Posterior vena cava (tissue), 2 donors: ENCODE measurements at places on chromosomes 7 and 10. TPM values are rescaled to one million over a fixed set of nuclear protein-coding genes. Genes with fewer than 3 reads are reported as not detected.

The OPN1SW gene
- not detected for total RNA-seq

DNA sequence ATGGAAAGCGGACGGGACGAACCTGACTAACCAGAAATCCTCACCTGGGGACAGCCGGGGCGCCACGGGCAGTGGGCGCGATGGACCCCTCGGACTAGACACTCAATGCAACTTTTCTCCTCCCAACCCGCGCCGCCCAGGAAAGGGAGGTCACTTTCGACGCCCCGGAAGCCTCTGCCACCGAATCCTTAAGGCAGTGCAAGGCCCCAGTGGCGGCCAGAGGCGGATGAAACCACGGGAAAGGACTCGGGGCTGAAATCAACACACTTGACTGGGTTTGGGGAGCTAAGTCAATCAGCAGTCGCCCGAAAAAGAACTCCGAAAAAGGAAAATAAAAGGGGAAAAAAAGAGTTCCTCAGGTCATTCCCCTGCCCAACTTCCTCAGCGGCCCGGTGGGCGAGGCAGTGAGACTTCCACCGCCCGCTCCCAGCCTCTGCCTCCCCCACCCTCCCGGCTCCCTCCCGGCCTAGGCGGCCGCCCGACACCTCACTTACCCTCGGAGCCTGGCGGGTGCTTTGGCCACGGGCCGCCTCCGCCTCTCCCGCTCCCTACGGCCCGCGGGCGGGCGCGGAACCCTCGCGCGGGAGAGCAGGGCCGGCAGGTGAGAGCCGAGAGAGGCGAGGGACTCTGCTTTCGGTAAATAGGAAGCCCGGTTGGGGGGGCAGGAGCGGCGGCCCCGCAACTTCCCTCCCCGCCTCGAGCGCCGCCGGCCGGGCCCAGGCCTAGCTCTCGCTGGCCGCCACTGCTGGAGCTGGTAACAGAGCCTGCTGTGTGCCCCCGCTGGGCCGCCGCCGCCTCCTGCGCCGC lies 518 bp downstream of the WAPL start:
- DNase-seq = peak; percentile 89

The TRPV6 gene
- not detected for total RNA-seq

The SPOCK2 gene
- total RNA-seq = 2.4 TPM

GRCh38 chr10:51075873-51076229 lies 1.6 kb downstream of the PRKG1 start:
- no peak for DNase-seq

GRCh38 chr7:79452032-79452494 lies 1.4 kb downstream of the MAGI2 start:
- DNase-seq = peak; percentile 96

DNA sequence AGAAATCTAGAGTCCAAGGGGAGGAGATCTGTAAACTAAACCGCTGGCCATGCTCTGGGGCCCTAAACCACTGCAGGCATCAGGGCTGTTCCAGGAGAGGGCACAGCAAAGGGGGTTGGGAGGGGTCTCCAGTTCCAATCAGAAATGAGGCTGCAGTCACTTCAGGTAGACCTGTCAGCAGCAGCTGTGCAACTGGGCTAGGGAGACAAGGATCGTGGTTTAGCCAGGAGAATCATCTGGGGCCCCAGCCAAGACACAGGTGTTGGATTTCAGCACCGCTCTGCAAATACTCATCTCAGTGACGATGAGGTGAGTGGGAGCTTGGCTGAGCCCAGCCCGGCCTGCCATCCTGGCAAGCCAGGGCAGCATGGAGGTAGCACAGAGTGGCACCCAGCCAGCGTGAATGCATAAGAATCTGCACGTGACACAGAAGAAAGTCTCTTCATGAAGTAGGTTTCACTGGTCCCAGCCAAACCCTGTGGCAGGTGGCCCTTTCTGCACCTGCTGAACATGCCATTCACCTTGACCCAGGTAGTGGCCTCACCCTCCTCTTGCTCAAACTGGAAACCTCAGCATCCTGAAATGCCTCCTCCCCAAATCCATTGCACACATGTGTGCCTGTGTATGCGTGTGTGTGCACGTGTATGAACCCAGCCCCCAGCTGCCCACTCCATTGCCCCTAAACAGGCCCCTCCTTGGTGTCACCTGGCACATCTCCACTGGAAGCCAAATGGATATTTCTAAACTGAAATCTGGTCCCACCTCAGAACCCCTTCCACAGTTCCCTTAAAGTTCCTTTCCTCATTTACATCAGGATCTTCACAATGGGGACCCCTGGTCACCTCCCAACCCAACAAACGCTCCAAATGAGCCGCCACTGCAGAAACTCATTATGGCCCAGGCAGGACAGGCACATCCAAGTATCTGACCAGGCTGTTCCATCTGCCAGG lies 9.6 kb downstream of the GPRIN2 start:
- DNase-seq = peak; percentile 86

- no peak for DNase-seq
Measured at GRCh38 chr10:114955984-114956383, 18.0 kb downstream of the TRUB1 start.

The C10orf71 gene
- 0.23 TPM for total RNA-seq

DNA sequence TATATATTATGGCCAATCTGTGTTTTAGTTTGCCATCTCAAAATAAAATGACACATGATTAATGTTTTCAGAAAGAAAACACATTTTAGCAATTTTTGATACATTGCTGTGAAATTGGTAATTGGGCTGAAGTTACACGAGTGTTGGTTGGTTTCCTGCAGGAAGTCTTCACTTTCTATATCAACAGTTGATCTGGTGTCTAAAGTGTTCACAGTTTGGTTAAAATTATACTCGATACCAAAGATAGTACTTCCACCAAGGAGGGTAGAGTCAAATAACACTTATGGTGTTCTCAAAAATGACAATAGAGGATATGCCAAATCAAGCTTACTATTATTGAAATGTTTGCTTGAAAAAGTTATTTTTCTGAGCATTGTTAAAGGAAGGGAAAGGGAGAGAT lies 120.3 kb upstream of the GLCCI1 start:
- DNase-seq = no peak

DNA sequence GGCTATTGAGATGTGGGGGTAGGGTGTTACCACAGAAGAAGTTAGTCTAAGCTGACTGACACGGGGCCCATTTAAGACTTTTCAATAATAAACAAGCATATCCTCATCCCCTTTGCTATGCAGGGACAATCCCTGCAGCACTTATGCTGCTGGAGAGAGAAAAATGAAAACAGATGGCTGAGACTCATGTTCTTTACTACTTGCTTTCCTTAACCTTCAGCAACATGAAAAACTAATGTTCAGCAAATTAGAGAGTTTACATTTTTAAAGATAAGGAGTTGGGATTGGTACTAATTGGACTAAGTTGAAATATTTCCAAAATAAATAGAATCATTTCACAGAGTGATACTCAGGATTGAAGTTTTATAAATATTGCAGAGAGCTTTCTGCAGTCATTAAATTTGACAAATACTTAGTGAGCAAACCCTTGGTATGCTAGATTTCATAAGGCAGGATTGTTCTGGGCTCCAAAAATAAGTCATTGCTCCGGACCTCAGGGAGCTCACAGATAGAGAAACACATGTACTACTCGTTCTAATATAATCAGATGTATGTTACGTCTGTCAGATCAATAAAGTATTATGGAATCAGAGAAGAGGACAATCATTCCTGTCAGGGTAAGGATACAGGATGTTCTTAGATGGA lies 147.1 kb upstream of the LRRN3 start:
- no peak for DNase-seq

GRCh38 chr10:26361971-26362370 lies 76.2 kb upstream of the APBB1IP start:
- no peak for DNase-seq

DNA sequence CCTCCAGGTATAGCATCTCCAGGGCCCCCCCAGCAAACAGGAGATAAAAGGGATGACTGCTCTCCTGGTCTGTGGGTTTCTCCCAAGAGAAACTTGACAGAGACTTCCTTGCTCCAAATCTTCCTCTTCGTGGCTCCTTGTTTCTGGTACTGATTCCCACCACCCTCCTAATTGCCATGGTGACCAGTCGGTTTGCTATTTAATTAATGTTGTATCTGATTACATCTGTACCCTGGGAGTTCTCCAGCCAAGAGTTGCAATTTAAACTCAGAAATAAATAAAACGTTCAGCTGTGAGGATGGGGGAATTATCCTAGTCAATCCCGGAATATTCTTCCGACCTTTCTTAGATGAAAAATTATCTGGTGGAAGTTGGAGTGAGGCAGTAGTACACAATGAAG lies 264.7 kb downstream of the PAXIP1 start:
- no peak for DNase-seq

DNA sequence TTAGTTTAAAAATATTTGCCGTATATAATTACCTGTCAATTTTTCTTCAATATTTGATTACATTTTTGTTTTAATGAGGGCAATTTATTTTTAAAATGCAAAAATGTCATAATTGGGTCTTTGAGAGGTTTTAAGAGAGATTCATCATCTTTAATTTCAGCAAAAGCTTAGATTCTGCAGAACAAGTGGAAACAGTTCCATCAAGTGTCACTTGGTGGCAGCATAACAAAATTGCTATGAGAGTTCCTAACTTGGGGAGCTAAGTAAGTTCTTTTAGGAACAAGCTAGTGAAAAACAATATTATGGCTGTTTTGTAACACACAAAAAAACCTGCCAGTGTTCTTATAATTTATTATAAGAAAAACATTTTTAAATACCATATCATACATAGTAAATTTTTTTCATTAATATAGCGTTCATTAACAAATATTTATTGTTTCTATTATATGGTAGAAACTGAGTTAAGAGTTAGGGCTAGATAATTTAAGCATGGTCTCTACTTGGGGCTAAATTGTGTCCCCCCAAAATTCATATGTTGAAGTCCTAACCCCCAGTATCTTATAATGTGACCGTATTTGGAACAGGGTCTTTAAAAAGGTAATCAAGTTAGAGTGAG lies 155.2 kb downstream of the MAGI2 start:
- no peak for DNase-seq

DNA sequence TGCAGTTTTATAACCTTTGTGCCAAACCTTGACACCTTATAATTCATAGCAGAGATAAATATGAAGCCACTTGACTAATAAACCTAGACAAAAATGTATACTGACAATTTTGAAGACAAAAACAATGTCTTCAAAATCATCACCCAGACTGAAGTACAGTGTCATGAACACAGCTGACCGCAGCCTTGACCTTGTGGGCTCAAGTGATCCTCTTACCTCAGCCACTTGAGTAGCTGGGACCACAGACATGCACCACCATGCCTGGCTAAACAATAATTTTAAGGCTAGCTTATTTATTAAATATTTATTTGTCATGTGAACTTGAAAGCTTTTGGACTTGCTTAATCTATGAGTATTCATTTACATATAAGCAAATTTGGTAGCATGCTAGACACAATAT lies 24.3 kb downstream of the IL6 start:
- no peak for DNase-seq

The NME8 gene
- total RNA-seq = 0.19 TPM

GRCh38 chr10:5211696-5212536 lies 15.3 kb downstream of the AKR1C4 start:
- DNase-seq = no peak

The TMEM213 gene
- not detected for total RNA-seq

DNA sequence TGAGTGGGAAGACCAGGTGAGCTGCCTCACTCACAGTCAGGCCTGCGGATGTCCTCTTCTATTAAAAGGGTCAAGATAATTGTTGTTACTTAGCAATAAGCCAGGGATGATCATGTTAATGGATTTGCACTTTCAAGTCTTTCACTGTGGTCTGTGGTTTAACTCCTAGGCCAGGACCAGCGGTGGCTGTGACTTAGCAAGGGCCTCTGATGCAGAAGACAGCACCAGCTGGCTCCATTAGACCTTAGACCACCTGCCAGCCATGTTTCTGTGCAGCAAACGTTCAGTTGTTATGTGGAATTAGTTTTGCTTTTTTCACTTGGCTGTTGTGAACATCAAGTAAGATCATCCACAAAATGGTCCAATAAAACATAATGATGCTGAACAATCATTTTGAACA lies 537.3 kb downstream of the TNS3 start:
- no peak for DNase-seq

The MYH16 gene
- not detected for total RNA-seq

GRCh38 chr7:129434675-129435318 lies 565 bp downstream of the STRIP2 start:
- DNase-seq = no peak

The HMX3 gene
- total RNA-seq = not detected

DNA sequence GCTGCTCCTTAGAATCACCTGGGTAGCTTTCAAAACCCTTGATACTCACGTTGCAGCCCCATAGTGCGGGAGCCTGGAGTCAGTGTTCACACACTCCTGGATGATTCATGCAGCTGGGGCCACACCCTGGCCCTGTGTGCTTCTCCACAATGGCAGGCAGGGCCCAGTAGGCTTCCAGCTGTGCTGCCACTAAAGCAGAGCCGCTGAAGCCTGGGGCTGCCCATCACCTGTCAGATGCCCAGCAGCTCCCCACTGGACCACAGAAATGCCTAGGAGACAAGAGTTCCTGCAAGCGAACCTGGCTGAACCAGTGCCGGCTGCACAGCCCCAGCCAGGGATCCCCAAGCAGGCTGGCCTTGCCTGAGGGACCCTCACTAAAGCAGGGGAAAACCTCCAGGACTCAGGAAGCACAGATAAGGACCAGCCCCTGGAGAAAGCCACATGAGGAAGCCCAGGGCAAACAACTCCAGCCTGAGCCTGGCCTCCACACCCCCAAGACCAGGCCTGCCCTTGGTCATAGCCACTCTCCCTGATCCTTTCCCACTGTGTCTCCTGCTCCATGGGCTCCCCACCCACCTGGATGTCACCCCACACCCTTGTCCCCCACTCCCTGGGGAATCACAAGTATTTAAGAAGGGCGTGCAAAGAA lies 111.9 kb downstream of the GRID1 start:
- DNase-seq = no peak
